ENCODE measurements at places on chromosomes 5 and 9.

DNA sequence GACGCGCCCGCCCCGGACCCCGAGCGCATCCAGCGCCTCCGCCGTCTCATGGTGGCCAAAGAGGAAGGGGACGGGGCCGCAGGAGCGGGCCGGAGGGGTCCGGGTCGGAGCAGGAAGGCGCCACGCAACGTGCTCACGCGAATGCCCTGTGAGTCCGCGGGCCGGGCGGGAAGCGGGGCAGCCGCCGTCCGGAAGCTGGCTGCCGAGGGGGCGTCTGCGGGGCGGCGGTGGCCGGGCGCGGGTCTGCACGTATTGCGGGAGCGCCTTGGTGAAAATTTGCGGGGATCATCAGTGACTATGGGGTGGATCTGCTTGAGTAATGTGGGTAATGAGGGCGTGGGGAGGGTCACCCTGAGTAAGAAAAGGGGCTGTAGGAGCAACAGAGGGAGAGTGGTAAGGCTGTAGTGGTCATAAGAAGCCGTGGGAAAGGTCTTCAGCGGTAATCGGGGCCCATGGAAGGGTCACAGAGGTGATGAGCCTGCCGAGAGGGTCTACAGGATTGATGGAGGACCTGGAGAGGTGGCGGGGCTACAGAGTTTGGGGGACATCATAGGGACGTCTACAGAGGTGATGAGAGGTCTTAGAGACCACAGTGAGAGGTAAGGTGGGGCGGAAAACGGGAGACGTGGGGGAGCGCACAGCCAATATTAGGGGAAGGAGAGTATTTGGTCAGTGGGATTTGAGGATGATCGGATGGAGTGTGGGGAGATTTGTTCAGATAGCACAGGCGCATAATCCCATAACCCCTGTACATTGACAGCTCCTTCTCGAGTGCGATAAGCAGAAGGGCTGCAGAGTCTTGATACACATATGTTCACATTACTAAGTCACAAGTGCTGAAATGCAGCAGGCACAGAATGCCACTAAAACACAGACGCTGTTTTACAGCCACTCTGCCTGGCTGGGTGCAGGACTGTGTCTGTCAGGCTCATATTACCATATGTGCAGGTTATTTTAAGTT lies 819 bp downstream of the LSM11 start:
- peak overlapping the region; percentile 55 for H3K27ac ChIP-seq
- peak overlapping the region; percentile 87 for H3K4me3 ChIP-seq
- H3K36me3 ChIP-seq = peaks cover 9% of the 10 kb centered on the region

GRCh38 chr5:65149827-65150226 lies 331.9 kb downstream of the ADAMTS6 start:
- no peak overlapping the region for H3K27ac ChIP-seq
- no peaks in the 10 kb centered on the region for H3K36me3 ChIP-seq
- no peak overlapping the region for H3K4me3 ChIP-seq

DNA sequence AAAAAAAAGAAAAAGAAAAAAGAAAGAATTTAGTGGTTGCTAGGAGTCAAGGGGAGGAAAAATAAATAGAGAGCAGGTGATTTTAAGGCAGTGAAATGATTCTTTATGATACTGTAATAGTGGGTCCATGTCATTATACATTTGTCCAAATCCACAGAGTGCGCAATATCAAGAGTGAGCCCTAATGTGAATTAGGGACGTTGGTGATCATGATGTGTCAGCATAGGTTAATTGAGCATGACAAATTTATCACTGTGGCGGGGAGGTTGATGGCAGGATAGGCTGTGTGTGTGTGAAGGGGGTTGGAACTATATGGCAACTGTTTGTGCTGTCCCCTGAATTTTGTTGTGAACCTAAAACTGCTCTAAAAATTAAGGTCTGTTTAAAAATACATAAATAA lies 357.8 kb downstream of the ICE1 start:
- no peak for DNase-seq
- no peak overlapping the region for H3K27ac ChIP-seq
- no peaks in the 10 kb centered on the region for H3K36me3 ChIP-seq
- H3K4me1 ChIP-seq = no peaks in the 10 kb centered on the region

DNA sequence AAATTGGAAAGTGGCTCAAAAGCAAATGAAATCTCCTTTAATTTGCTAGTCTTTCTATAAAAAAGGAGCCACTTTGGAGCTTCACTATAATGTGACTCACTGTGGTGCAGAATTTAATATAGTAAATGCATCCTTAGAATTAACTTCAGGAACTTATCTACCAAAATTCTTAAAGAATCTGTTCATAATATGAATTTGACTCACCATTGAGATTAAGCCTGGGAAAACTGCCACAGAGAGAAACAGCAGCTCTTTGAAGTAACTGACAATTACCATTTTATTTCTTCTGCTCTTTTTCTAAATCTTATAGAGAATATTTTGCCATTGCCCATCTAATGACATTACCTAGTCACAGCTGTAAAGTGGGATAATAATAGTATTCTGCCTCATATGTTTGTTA lies 211.9 kb upstream of the CDH6 start:
- H3K4me3 ChIP-seq = no peak overlapping the region
- no peaks in the 10 kb centered on the region for H3K4me1 ChIP-seq
- no peaks in the 10 kb centered on the region for H3K27me3 ChIP-seq
- DNase-seq = no peak
- H3K27ac ChIP-seq = no peak overlapping the region

DNA sequence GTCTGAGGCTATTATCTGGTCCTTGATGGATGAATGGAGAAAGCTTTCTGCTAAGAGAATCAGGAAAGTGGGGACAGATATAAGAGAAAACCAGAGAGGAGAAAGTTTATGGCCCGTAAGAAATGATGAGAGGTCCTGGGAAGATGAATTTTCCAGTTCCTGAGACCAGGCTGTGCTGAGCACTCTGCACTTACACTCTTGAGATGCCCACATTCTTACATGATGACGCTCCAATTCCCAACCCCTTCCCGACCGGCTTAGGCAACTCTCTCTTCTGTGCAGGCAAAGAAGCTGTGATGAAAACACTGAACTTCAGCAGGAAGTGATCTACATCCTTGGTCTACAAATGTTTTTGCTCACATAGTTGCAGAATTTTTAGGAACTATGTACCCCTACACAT lies 417.0 kb downstream of the ARHGEF28 start:
- no peaks in the 10 kb centered on the region for H3K4me1 ChIP-seq
- H3K36me3 ChIP-seq = no peaks in the 10 kb centered on the region
- no peak overlapping the region for H3K27ac ChIP-seq
- peaks cover 5% of the 10 kb centered on the region for H3K27me3 ChIP-seq
- H3K4me3 ChIP-seq = no peak overlapping the region

Data from activated CD4-positive, alpha-beta memory T cell treated with anti-CD3 and anti-CD28 coated beads for 36 hours (primary cell).